Cerebellar nuclear complex (tissue), 1 donor: ENCODE measurements at places on chromosomes 4 and X.

- no peak for DNase-seq
Observed at GRCh38 chr4:93605163-93605562, 223.4 kb upstream of the ATOH1 start.

DNA sequence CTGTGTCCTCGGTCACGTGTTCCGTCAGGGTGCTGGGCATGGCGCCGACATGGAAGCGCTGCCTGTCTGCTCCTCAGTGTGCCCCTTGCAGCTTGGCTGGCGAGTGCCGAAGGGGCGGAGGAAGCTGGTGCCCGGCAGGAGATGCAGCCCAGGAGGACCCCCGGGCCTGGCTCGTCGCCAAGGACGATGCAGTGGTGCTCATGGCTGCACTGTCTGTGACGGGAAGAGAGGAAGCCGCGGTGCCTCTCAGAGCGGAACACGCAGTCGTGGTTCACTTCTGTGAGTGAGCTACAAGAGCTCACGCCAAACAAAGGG lies 38.1 kb downstream of the FGFRL1 start:
- no peak for DNase-seq

- no peak for DNase-seq
Observed at GRCh38 chr4:116925900-116926457, 159.4 kb downstream of the TRAM1L1 start.

DNA sequence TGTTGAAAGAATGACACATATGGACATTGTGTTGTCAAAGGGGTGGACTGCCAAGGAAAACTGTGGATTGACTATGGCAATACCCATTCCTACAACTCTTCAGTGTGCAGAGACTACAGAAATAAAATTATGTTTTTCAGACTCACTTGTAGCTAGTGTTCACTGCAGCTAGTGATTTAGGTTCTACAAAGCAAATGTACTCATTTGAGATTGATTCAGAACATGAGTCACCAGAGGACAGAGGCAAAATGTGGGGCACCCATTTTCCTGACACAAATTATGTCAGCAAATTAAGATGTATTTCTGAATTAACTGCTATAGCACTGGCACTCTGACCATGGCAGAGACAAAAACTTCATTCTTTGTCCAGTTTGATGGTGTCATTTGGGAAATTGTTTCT lies 40.7 kb downstream of the SPCS3 start:
- DNase-seq, result no peak

DNA sequence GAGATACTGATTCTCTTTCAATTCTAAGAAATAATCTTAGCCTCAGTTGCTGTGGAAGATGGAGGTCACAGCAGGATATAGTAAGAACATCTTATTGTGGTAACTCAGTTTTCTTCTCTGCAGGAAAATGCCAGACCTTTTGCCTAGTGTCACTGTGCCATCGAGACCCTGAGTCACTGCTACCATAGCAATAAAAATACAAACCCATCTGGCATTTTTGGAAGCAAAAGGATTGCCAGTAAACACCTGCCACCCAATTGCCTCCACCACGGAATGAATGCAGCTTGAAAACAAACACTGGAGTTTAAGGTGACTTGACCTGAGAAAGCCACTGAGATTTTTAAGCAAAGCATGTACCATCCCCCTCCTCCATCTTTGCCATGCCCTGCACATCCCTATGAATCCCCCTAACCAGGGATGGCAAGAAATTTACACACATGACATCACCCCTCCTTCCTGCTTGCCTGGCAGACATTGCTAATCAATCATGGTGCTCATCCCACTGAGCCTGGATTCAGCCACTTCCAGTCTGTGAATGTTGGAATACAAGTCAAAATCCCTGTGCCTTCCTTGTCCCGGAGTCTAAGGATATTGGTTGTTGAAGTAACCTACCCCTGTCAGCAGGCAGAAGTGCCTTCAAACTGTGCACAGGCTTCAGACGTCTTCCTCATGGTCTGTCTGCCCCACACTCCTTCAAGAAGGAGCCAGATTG lies 59.6 kb upstream of the MAMLD1 start:
- DNase-seq, result no peak

DNA sequence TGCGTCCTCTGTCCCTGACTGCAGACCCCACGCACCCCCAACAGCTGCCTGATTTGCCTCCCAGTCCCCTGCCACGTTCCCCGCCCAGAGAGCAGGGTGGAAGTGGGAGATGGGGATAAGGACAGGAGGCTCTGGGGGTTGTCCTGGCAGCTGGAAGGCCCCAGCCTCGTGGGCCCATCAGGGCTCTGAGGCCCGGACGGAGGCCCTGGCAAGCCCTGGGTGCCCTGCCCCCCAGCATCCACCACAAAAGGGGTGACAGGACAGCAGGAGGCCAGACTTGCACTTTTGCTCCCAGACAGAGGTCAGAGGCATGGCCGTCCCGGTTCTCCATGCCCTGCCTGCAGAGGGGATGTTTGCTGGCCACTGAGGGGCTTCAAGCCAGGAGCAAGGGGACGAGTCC lies 4.7 kb downstream of the SH3TC1 start:
- no peak for DNase-seq

DNA sequence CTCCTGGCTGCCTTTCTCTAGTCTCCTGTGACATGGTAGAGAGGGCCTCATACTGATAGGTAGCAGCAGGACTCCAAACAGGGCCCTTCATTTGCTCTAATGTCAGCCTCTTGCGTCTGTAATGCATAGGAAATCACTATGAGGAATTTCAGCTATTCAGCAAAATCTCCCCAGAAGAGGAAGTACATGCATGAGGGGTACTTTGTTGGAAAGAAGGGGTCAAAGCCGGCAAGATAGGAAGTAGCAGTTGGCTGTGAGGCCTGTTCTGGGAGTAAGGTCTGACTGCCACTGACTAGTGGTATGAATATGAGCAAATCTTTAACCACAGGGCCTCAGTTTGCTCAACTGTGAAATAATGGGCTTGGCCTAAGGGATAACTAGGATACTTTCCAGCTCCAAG lies 283.2 kb downstream of the ARHGAP10 start:
- DNase-seq, result no peak

DNA sequence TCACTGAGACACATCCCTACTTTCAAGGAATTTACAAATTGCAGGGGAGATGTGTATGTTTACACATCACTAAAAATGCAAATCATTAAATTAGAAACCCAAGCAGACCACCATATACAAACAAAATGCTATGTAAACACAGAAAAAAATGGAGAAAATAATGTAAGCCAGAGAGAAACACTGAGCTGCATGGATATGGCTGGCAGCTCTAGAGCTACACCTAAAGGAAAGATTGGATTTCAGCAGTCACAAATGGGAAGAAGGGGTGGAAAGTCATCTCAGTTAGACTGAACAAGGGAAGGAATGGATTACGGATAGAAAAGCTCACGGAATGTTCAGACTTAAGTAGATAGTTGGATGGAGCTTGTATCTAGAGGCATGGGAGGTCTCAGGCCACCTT lies 186.3 kb downstream of the MOSPD2 start:
- DNase-seq, result no peak

DNA sequence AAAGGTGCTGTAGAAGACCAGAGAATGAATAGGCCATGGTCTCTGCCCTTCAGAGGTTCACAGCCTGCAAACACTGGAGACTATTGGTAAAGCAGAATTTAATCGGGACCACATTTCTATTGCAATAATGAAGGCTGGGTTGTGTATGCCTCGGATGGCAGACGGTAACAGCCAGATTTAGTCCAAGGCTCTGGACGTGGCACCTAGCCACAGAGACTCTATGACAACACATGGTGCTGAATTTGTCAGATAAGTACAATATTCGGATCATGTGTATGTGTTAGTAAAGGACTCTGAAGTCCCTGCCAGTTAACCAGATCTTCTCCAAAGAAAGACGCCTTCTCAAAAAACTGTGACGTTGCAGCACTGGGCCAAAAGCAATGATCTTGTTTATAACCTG lies 129.0 kb downstream of the DCTD start:
- no peak for DNase-seq

- no peak for DNase-seq
Observed at GRCh38 chr4:140816806-140817510, 60.8 kb upstream of the TBC1D9 start.

DNA sequence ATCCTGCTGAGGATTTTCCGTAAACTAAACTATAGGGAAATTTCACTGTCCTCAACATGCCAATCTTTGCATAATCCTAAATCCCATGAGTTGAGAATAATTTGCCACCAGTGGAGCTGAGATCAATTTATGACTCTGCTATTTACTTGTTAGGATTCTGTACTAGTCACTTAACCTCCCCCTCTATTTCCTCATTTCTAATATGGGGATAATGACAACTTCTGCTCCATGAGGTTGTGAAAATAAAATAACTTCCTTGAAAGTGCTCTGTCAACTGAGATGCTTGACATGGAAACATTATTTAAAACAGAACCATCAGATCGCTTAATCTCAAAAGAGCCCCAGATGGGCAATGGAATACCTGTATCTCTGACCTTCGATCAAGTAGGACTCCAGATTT lies 2.6 kb upstream of the FGF16 start:
- no peak for DNase-seq

DNA sequence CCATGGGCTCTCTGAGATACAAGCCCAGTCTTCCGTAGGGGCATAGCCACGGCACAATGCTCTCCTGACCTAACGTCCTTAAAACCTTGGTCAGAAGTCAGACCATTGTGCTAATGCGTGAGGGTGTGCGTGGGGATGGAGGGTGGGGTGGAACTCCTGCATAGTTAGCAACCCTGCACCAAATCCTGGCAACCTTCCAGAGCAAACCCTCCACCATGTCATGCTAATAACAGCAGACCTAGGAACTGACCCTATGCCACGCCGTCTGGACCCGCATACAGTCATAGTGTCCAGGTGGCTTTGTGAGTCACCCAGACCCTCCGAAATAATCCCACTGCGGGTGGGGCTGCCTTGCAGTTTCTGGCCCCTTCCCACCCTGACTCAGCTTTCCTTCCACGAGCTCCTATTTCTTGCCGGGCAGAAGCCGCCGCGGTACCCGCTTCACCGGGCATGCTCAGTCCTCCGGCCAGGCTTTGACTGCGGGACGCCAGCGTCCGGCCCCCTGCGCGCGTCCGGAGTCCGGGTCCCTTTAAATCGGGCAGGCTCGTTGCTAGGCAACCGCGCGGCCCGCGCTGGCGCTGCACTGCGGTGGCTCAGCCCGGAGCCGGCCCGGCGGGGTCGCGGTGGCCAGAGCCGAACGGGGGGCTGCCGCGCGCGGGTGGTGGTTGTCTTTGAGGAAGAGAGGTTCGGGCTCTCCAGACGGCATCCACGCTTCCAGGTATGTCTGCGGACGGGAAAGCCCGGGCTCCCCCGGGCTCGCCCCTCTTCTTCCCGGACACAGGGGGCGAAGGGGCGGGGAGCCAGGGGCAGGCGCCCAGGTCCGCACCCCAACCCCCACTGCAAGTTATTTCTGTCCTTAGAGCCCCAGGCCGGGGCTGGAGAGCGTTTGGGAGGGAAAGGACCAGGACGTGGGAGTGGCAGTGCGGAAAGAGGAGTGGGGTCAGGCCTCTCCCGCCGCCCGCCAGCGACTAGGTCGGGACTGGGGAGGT lies at the start of gene CCDC160:
Gene CCDC160, plus strand, starts transcription at position 557 of the 989 bp plus-strand sequence. CDS start 7,619 bp downstream, outside the sequence.
- no peak for DNase-seq

DNA sequence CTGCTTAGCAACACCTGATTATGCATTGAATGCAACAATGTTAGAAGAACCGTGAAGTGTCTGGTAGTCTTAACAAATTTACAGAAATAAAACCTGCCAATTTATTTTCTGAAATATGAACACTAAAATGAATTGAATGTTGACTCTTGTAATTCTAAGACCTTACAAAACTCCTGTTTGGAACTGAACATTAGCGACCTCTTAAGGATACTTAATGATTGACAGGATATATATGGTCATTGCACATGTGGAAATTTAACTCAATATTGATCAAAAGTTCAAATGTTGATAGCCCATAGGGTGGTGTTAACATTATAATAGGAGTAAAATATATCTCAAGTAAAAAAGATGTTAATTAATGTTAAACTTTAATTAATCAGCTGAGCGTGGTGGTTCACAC lies 79.1 kb downstream of the TECRL start:
- DNase-seq, result no peak

GRCh38 chr4:64539234-64539849 lies 130.1 kb upstream of the TECRL start:
- no peak for DNase-seq

DNA sequence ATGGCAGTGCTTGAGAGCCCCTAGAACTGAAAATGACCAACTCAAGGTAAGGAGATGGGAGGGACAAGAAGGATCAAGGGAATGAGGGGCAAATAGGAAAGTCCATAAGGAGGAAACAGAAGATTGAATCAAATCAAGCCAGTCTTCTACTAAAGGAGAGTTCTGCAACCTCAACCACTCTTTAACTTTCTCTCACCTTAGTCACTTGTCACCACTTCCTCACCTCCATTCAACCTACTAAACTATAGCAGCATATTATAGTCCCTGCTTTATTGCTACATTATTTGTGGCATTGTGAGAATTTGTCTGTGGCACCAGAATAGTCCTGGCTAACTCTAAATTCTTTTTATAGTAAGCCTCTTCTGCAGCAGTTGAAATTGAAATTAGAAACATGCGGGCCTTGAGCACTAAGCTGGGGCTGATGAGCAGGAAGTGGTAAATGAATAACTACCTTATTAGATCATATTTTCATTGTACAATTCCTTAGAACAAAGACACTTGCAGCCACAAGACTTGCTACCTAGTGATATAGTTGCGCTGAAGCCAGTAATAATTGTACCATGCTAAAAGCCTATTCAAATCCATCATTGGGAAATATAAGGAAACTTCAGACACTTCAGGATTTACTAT lies 336.9 kb downstream of the ZNF674 start:
- no peak for DNase-seq

DNA sequence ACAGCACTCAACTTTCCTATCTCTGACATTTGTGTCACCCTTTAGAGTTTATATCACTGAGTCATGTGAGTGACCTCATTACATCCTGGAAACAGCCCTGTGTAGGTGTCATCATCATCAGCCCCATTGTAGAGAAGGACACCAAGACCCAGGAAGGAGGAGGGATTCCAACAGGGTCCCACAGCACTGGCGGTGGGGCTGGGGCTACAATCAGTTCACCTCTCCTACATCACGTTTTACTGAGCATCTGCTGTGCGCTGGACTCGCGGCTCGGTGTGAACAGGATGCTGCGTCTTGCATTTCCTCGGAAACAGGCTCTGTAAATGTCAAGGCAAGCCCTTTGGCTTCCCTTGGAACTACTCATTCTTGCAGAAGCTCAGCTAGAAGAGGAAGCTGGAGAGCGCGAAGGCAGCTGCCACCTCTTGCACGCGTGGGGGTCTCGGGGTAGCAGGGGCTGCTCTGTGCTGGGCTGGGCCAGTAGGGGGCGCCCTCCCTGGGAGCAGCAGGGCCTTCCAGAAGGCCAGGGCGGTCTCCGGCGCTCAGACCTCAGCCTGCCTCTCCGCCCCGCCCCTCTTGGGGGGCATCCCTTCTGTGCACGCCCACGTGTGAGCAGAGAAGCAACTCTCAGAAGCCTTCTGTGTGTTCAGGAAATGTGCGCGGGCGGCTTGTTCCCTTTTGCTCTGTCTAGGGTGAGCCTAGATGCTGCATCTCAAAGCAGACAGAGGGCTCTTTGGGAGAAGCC lies 29.0 kb downstream of the REELD1 start:
- no peak for DNase-seq

- DNase-seq, result no peak
Observed at GRCh38 chrX:53153581-53153980, 59.6 kb downstream of the KANTR start.

GRCh38 chr4:186762361-186762760 lies 38.7 kb upstream of the FAT1 start:
- no peak for DNase-seq

GRCh38 chrX:151710457-151710856 lies 5.4 kb upstream of the FATE1 start:
- DNase-seq, result no peak

- DNase-seq, result no peak
Observed at GRCh38 chr4:17535906-17536305, 20.9 kb downstream of the CLRN2 start.
